Vagina (tissue), 2 donors: ENCODE measurements at places on chromosomes 7 and 10.

- H3K27me3 ChIP-seq, result no peaks in the 10 kb centered on the region
- no peak for DNase-seq
- no peaks in the 10 kb centered on the region for H3K4me1 ChIP-seq
These were observed 117.7 kb upstream of the LANCL2 start for GRCh38 chr7:55247428-55247827.

DNA sequence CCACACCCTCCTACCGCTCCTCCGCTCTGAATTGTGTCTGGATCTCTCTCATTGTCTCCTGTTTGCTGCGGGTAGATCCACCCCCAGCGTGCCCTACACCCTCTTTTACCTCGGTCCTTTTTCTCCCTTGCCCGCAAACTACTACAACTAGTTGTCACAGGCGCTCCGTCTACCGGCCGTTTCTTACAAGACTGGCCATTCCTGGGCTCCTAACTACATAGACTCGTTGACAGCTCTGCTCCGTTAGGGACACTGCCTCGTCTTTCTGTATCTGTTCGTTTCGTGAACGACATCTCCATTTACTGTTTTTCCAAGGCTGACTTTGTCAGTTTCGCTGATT, 786 bp downstream of the TAF3 start:
- H3K27ac ChIP-seq, result peak overlapping the region; percentile 62
- no peak for DNase-seq
- no peaks in the 10 kb centered on the region for H3K27me3 ChIP-seq
- H3K4me1 ChIP-seq, result peaks cover 24% of the 10 kb centered on the region
- peak overlapping the region; percentile 96 for H3K4me3 ChIP-seq
- H3K36me3 ChIP-seq, result peaks cover under 1% of the 10 kb centered on the region

DNA sequence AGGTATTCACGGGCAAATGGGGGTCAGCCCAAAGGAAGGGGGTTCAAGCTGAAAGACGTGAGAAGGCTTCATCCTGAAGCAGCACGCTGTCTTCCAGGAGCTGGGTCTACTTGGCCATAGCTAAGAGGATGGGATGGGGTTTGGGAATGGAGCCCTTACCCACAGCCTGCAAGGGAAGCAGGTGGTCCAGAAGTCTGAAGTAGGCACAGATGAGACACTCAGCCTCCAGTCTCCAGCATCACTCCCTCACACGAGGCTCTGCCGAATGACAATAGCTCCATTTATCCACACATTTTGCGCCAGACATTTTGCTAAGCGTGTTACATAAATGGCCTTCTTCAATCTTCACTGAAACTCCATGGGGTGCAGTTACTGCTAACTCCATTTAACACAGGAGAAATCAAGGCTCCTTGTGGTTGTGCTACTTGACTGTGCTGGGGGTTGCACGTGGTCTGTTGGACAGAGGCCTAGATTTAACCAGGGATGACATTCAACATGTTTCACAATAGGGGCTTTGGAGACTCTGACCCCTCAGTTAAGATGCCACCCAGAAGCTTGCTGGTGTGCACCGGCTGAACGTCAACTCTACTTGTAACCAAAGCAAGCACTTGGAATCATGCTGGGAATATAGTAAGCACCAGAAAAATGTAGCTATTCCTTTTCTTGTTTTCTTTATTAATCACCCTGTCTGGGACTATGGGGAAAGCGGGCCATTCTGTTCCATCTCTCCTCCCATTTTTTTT, 85.3 kb downstream of the FAM241B start:
- H3K4me1 ChIP-seq, result no peaks in the 10 kb centered on the region
- no peaks in the 10 kb centered on the region for H3K36me3 ChIP-seq
- DNase-seq, result no peak
- H3K4me3 ChIP-seq, result no peak overlapping the region

DNA sequence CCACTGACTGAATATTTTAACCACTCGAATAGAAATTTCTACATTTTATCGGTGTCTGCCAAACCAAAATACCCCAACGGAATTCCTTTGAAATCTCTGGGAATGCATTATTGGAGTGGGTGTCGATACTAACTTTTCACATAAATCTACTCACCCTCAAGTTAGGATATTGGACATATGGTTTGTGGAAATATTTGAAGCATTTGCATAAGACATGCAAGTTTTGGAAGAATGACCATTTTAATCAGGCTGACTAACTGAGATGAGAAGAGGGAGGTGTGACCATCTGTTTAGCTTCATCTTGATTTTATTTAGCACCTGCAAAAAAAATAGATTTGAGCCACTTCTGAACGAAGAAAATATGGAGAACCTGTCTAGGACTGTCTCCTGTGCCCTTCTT, 61.2 kb downstream of the KLF6 start:
- no peaks in the 10 kb centered on the region for H3K36me3 ChIP-seq
- H3K27ac ChIP-seq, result no peak overlapping the region
- H3K27me3 ChIP-seq, result no peaks in the 10 kb centered on the region
- no peak for DNase-seq
- H3K4me1 ChIP-seq, result no peaks in the 10 kb centered on the region
- H3K4me3 ChIP-seq, result no peak overlapping the region

GRCh38 chr10:127115100-127115499, 81.3 kb downstream of the INSYN2A start:
- no peak overlapping the region for H3K4me3 ChIP-seq
- H3K36me3 ChIP-seq, result peaks cover 23% of the 10 kb centered on the region
- H3K27me3 ChIP-seq, result no peaks in the 10 kb centered on the region
- H3K4me1 ChIP-seq, result no peaks in the 10 kb centered on the region

- H3K4me1 ChIP-seq, result peaks cover 83% of the 10 kb centered on the region
- H3K36me3 ChIP-seq, result no peaks in the 10 kb centered on the region
- H3K27me3 ChIP-seq, result no peaks in the 10 kb centered on the region
- no peak overlapping the region for H3K4me3 ChIP-seq
- no peak for DNase-seq
These were observed 117.3 kb downstream of the FAM53B start for GRCh38 chr10:124626759-124627380.

DNA sequence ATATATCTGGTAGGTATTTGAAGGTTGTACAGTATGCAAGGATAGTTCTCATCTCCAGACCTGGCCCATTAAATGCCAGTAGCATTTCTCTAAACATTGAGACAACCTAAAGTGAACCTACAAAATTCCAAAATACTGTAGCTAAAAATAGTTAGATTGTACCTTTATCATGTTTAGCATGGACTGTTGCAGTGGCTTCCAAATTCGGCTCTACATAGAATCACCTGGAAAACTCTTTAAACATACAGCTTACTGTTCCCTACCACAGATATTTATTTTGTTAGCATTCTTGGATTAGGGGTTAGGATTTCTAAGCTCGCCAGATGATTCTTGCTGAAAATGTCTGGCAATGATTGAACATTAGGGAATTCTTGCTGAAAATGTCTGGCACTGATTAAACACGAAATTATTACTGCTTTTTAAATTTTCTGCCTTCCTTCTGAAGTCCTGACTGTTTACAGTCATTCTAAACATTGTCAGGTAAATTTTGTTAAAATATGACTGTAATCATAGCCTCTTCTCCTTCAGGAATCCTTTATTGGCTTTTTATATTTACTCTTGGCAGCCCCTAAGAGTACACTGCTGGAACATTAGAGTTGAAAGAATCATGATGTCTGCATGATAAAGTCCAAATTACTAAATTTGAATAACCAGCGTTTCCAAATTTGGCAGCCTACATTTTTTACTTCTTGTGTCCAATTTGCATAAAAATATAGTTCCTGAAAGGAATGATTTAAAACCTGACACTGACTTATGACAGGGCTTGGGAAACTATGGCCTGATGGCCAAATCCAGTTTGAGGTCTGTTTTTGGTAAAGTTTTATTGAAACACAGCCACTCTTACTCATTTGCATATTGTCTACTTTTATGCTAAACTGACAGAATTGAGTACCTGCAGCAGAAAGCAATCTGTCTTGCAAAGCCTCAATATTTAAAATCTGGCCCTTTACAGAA, 40.3 kb downstream of the SHOC2 start:
- H3K27ac ChIP-seq, result no peak overlapping the region
- no peak overlapping the region for H3K4me3 ChIP-seq
- no peak for DNase-seq

DNA sequence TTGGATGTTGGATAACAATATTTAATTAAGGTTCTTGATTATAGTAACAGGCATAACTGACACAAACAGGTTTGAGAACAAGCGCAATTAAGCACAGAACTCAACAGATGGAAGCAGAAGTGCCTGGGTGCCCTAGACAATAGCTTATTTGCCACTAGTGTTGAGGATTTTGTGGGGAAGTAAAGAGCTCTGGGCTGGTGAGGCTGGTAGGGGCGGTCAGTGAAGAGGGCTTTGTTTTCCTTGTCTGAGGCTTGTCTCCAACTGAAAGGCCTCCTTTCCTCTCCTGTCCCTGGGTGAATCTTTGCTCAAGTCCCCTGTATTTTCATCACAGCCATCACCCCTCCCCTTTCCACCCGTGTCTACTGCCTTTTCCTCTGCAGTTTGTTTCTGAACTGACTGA, 104.6 kb downstream of the KAT6B start:
- DNase-seq, result no peak
- H3K4me3 ChIP-seq, result no peak overlapping the region
- no peaks in the 10 kb centered on the region for H3K27me3 ChIP-seq
- no peak overlapping the region for H3K27ac ChIP-seq

DNA sequence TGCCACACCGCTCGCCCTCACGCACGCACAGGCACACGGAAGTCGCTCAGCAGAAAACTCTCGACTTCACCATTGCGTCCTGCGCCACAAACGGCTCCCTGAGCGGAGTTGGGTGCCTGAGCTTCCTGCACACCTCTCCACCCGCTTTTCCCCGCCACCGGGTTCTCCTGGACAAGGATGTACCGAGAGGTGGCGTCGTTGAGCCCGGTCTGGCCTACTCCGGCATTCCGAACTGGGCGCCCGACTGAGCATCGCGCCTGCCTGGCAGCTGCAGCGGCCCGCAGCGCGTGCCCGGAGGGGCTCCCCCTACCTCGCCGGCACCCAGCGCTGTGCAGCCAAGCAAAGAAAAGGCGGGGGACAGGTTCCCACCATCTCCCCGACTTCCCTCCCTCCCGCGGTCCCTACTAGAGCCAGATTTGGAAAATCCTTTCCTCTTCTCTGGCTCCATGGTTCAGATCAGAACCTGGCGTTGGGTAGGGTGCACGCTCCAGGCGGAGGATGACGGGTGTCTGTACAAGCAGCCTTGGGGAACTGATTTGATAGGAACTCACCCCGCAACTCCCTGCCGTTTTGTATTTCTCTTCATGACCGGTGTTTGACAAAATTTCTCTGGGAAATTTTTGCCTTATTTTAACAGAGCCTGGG, 1.7 kb downstream of the SORCS3 start:
- no peak overlapping the region for H3K4me3 ChIP-seq
- H3K4me1 ChIP-seq, result peaks cover 12% of the 10 kb centered on the region
- H3K27ac ChIP-seq, result no peak overlapping the region
- no peaks in the 10 kb centered on the region for H3K36me3 ChIP-seq

- H3K4me1 ChIP-seq, result peaks cover 14% of the 10 kb centered on the region
- no peak overlapping the region for H3K4me3 ChIP-seq
- H3K36me3 ChIP-seq, result no peaks in the 10 kb centered on the region
- no peak overlapping the region for H3K27ac ChIP-seq
- no peak for DNase-seq
These were observed 5.9 kb downstream of the BORCS7 start for GRCh38 chr10:102859911-102860310.

GRCh38 chr7:121366852-121367431, 29.2 kb downstream of the FAM3C start:
- H3K27me3 ChIP-seq, result no peaks in the 10 kb centered on the region
- DNase-seq, result no peak
- no peaks in the 10 kb centered on the region for H3K4me1 ChIP-seq
- H3K27ac ChIP-seq, result no peak overlapping the region
- no peaks in the 10 kb centered on the region for H3K36me3 ChIP-seq

DNA sequence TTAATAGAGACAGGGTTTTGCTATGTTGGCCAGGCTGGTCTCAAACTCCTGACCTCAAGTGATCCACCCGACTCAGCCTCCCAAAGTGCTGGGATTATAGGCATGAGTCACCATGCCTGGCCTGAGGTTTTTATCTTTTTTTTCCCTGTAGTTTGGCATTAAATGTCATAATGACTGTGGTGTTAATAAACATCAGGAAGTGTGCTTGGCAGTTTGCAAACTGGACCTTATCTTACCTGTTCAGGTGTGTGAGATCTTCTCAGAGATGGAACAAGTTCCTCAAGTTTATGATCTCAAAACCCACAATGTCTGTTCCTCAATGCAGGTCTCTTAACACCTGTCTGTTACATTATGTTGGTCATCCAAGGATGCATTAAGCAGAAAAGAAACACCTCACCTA, 80.0 kb downstream of the ARID5B start:
- peaks cover 20% of the 10 kb centered on the region for H3K4me1 ChIP-seq
- H3K27me3 ChIP-seq, result no peaks in the 10 kb centered on the region
- DNase-seq, result no peak
- no peak overlapping the region for H3K4me3 ChIP-seq
- H3K27ac ChIP-seq, result no peak overlapping the region

DNA sequence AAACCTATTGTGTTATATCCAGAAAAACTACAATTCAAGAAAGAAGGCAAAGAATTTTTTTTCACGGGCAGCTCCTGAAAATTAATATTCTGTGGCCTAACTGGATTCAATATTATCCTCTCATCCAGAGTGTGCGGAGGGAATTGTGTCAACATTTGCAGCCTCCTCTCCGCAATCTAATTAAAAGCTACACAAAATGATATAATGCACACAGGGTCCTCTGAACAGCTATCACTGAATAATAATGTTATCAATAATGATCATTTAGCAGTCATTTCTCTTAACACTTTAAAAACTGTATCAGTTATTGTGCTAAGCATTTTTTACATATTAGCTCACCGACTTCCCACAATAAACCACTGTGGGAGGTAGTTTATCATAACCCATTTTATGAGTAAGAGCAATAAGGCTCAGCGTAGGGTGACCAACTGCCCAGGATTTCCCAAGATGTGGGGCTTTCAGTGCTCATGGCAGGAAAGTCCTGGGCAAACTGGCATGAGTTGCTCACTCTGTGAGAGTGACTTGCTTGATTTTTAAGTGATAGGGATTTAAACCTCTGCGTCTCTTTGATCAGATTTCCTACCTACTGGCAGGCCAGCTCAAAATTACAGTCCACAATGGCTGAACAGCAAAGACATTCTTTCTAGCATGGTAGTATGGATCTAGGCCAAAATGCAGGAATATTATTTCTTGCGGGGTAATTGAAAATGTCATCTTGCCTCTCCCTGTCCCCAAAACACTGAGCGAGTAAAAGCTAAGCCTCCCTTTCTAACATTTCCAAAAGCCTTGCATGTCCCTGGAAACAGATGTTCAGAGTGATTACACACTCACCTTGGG, 65.7 kb downstream of the AOAH start:
- H3K27me3 ChIP-seq, result no peaks in the 10 kb centered on the region
- H3K27ac ChIP-seq, result no peak overlapping the region
- H3K4me3 ChIP-seq, result no peak overlapping the region
- H3K36me3 ChIP-seq, result no peaks in the 10 kb centered on the region
- peak; percentile 10 for DNase-seq
- no peaks in the 10 kb centered on the region for H3K4me1 ChIP-seq

- no peaks in the 10 kb centered on the region for H3K4me1 ChIP-seq
- H3K27ac ChIP-seq, result no peak overlapping the region
- no peak for DNase-seq
- no peak overlapping the region for H3K4me3 ChIP-seq
These were observed 578.2 kb downstream of the PARD3 start for GRCh38 chr10:34236931-34237330.

GRCh38 chr7:98186452-98187137, 24.6 kb upstream of the BHLHA15 start:
- no peaks in the 10 kb centered on the region for H3K36me3 ChIP-seq
- peaks cover 13% of the 10 kb centered on the region for H3K4me1 ChIP-seq
- H3K27me3 ChIP-seq, result no peaks in the 10 kb centered on the region
- no peak overlapping the region for H3K4me3 ChIP-seq
